T-helper 17 cell (primary cell): ENCODE measurements at places on chromosomes 11 and 22.

DNA sequence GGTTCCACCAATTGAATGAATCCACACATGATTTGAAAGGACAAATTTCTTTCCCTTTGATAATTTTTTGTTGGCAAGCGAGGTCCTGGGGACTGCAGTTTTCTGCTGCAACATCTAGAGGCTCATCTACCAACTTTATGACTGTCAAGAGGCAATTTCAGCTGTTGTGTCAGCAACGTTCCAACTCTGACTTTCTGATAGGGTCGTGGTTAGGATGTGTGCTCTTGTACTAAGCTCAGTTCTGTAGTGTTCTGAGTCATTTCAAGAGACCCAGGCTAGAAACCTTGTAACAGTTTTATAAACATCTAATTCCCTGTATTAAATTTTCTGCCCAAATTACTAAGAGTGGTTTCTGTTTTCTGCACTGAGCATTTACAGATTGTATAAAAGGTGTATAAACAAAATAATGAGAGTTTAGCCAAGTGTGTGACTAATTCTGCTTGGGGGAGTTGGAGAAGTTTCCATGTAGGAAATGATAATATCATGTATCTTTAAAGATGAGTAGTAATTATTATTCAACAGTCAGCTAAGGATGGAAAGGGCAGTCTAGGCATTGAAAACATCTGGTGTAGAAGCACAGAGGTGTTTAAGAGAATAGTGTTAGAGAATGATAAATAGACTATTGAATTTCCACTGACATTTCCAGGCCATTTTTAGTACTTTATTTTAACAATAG, 72.2 kb downstream of the RBMXL2 start:
- DNase-seq, result no peak

GRCh38 chr22:49760280-49760629, 67.4 kb downstream of the BRD1 start:
- no peak for DNase-seq

- no peak for DNase-seq
Observed at GRCh38 chr11:109619498-109619897, 197.5 kb downstream of the C11orf87 start.

DNA sequence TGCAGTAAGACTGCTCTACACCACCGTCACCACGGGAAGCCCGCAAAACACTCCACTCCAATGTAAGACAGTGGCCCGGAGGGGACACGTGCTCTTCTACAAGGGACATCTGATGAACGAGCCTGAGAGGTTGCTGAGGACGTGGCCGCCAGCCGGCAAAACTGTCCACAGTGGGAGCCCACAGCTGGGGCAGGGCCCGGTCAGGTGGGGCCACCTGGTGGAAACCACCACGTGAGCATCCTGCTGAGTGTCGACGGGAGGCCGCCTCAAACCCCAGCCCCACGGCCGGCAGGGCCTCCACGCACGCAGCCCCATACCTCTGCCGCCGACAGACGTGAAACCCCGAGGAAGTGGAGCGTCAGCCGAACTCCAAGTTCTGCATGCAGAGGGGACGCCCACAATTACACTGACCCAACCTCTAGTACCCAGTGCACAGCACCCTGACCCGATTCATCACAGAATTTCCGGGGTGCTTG, 42.6 kb downstream of the BRD1 start:
- no peak for DNase-seq

GRCh38 chr11:132456751-132457328, 1075.5 kb downstream of the OPCML start:
- DNase-seq, result no peak

DNA sequence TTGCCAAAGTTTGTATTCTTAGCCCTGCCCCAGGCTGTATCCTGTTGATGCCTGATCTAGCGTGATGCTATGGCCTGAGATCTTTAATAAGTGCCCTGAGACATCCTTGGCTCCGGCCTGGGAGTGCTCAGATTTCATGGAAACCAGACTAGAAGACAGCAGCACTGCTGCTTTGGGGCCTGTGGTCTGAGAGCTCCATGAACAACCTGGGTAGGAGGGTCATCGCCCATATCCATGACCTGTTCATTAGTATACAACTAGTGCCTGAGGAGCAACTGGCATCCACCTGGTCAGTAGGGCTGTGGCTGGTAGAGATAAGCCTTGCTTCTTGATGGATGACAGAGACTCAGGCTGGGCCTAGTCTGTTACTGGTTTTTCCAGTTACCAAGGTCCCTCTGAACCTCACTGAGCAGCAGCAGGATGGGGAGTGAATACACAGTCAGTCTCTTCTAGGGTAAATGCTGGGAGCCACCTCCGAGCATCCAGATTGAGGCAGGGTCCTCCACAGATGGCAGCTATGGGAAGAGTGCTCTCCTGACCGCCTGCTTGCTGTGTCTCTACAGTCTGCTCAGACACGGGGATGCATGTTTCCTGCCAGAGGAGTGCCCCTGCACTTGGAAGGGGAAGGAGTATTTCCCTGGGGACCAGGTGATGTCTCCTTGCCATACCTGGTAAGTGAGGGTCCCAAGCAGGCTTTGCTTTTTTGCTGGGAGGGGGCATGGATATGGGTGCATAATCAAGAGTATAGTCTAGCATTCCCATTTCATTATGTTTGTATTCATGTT, 39.0 kb downstream of the OTOG start:
- no peak for DNase-seq

DNA sequence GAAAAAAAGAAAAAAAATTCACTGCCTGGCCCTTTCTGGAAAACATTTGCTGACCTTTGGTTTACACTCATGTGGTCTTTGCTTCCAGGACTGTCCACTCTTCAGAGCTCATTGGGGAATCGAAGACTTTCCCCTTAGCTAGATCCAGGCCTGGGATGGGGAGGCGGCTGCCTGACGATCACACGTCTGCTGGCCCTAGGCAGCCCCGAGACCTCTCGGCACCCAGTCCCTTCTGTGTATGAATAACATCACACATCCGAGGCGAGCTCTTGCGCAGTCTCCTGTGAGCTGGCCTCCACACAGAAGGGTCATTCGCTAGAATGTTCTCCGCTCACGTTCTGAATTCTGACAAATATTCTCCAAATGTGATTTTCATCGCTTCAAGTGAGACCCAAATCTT, 25.7 kb upstream of the GAL start:
- no peak for DNase-seq

DNA sequence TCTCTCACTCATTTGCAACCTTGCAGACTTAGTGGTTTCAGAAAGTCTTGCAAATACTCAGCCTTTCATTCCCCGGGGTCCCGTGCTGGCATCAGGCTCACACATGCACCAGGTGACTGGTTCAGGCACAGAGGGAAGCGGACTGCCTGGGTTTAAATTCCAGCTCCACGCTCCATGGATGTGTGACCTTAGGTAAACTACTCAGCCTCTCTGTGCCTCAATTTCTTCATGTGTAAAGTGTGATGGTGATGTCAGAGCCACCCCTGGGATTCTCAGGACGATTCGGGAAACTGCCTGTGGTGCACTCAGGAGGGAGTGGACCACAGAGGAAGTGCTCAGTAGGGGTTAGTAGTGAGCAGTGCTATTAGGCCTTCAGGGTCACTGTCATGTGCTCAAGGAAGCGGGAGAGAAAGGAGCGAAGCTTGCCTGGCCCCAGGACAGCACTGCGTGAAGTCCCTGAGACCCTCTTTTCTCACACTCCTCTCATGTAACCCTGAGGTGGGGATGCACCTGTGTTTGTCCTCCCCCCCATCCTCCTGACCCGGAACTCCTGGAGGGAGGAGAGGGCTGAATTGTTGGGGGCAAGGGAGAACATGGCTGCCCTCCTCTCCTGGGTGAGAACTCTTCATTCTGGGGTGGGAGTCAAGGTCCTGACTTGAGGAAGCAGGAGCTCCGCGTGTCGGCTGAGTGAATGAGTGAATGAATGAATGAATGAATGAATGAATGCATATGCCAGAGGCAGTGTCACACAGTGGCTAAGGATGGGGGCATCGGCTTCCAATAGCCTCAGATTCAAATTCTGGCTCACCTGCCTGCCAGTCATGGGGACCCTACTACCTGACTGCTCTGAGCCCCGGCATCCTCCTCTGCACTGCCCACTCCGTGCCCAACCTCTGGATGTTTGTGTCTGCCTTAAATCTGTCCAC, 14.4 kb upstream of the UPK3A start:
- DNase-seq, result no peak

- DNase-seq, result no peak
Observed at GRCh38 chr11:16935518-16936302, 78.5 kb downstream of the PLEKHA7 start.

DNA sequence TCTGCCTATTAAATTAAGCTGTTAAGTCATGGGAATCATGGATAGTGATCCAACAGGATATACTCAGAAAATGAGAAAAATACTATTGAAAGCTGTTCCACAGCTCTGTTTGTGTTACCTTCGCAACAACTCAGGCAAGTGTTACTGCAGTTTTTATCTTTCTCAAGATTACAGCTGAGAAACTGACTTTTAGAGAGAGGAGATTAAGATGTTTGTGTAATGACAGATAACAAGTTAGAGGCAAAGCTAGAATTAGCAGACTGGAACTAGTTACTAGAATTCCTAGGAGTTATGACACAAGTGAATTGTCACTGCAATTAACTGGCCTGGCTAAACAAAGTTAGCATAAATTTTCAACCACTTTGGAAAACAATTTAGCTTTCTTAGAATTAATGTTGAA, 1.6 kb downstream of the SLN start:
- DNase-seq, result no peak

DNA sequence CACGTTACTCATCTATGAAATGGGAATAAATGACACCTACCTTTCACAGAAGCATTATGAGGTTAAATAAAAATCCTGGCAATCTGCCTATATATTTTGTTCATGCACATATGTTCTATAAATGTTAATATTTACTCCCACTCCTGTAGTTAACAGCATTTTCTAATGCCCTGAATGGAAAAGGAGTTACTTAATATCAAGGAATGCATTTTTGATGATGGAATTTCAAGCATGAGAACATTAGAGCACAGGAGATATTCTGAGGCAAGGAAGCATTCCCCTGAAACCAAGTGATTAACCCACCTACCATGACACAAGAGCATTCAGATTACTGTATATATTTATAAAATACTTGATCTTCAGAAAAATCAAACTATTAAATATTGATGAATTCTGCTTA, 102.1 kb downstream of the ARHGAP32 start:
- no peak for DNase-seq

DNA sequence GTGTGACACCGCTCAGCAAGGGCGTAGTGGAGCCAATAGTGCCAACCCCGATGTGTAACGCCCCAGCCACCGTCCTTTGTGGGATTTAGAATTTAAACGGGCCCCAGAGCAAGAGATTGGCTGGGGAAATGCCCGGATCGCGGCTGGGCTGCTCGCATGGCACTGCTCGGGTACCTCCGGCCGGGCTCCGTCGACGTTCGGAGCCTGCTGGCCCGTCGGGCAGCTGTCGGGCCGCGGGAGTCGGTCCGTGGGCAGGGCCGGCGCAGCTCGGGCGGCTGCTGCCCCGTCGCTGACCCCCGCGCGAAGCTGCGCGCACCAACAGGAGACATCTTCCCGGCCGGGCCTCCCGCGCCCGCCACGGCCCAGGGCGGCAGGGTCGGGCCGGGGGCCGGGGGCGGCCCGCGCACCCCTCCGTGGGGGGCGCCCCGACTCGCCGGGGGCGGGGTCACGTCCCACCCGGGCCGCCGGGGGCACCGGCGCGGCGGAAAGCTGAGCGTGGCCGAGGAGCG, 1.3 kb upstream of the KDM2A start:
- DNase-seq, result peak; percentile 22

- no peak for DNase-seq
Observed at GRCh38 chr22:38724176-38724575, 18.4 kb downstream of the GTPBP1 start.

- no peak for DNase-seq
Observed at GRCh38 chr11:826836-827145, 928 bp upstream of the CRACR2B start.

DNA sequence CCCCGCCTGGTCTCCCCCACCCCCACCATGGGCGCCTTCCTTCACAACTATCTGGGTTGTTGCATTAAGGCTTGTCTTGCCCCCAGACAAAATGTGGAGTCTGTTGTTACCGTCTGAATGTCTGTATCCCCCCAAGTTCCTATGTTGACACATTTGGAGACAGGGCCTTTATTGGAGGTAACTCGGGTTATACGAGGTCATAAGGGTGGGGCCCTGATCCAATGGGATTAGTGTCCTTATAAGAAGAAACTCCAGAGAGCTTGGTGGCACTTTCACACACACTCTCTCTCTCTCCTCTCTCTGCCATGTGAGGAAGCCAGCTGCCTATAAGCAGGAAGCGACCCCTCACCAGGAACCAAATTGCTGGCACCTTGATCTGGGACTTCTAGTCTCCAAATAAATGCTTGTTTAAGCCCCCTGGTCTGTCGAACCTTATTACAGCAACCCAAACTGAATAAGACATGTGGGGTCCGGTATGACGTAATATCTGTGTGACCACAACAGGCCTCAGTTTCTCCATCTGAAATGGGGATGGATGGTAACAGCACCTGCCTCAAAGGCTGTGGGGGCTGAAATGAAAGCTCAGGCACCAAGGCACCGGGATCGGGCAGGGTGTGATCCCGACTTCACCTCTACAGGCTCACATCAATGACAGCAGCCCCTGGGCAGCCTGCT, 222.3 kb downstream of the CTTN start:
- DNase-seq, result no peak

DNA sequence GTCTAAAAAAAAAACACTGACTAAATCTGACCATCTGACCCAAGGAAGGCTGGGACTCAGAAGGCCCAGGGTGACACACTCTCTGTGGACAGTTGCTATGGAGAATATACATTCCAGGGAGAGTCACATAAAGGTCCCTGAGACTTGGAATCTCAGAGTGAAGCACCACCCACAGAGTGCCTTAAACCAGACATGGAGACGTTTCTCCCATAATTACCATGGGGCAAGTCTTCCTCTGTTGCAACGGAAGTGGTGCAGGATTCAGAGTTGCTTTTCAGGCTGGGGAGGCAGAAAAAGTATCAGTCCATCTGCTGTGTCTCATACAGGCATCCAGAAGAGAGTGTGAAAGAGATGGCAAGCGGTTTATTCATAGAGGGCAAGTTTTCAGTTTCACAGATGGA, 58.7 kb upstream of the SLN start:
- DNase-seq, result no peak

DNA sequence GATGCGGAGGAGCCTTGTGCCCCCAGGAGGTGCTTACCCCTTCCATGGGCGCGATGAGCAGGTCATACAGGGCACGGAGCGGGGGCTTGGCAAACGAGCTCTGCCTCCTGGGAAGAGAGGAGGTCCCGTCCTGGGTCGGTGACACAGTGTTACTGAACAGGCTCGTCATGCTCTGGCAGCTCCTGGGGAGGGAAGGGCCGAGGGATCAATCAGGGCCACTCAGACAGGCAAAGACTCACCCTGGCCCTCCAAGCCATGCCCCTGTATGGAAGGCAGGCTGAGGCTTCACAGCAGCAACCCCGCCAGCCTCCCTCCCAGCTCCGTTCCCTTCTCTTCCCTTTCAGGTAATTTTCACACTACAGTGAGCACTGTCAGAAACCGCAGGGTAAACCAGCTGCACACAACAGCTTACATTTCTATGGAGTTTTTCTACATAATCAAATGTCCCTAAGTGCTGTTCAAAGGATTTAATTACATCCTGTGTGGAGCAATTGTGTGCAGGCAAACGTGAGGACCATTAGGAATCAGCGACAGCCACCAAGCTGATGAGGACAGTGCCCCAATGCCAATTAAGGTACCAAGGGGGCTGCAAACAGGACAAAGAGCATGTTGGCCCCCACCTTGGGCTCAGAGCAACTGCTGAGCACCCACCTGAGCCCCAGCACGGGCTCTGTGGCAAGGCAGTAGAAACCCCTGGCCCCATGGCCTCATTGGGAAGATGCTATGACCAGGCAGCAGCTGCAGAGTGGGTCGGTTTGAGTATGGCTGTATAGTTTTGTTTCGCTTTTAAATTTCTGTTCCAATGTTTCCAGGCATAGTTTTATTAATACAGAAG, 95.4 kb upstream of the PITPNB start:
- no peak for DNase-seq
